ENCODE measurements at places on chromosomes 3 and 15.

DNA sequence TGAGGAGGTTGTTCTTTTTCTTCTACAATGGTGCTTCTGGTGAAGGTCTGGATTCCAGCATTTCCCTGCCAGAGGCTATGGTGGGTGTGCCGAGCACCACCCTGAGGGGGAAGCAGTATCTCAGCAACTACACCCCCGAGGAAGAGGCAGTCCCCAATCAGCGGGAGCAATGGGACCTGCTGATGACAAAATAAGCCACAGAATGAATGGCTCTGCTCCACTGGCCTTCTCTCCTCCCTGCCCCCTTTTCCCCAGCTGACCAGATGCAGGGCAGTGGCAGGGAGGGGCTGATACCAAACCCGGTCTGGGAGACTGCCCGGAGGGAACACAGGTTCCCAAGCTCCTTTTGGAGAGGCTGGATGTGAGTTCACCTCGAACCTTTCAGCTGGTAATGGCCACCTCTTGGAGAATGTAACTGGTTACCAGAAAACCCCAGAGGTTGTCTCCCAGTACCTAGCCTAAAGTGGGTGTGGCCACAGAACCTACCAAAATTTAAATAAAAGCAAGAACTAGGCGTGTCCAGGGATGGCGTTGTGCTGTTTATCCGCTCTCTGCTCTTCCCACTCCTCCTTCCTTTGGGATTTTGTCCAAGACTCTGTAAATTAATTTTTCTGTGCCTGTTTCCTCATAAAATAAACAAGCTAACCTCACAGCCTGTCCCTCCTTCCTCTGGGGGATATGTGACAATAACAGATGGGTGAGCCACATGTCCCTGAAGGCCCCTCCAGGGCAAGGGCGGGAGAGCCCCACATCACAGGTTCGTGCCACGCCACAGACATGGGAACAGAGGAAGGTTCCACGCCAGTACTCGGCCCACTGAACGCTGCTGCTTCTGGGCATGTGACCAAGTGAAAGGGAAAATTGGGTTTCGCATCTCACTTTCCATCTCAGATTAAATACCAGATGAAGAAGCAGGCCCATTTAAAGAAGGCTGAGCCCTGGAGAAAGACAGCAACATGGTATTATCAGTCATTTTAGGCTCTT is 35.1 kb upstream of the SPTBN5 start:
- no peak for DNase-seq

GRCh38 chr3:52291508-52292181 is 4.0 kb downstream of the GLYCTK start:
- no peak for DNase-seq

DNA sequence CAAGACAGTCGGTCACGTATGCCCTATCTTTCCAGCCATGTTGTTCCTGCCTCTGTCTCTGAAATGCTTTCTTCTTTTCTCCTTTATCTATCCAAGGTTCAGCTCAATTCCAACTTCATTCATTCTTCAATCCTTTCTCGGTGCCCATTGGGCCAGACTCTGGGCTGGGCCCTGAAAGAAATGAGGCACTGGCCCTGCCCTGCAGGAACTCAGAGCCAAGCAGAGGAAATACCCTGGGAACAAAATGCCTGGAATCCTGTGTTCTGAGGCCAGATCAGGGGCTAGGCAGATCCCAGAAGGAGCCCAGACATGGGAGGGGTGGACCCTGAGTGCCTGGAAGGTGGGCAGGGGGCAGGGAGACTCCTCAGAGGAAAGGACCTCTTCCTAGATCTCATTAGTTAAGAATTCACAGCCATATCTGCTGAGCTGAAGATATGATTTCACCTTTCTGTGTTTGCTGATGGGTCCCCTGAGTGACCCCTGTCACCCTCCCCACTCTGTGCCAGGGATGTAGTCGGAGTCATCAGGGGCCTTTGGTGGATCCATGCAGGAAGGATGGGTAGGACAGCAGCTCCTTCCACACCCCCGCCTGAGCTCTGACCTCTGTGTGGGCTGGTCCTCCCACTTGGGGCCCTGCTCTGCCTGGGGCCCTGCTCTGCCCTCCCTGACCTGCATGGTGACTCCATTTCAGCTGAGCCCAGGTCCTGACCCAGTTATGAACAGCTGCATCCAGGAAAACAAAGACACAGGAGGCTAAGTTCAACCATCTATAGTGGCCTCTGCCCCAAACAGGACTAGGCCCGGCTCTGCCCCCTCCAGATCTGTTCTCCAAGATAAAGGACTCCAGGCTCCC is 5.3 kb upstream of the DAPK2 start:
- DNase-seq = no peak

DNA sequence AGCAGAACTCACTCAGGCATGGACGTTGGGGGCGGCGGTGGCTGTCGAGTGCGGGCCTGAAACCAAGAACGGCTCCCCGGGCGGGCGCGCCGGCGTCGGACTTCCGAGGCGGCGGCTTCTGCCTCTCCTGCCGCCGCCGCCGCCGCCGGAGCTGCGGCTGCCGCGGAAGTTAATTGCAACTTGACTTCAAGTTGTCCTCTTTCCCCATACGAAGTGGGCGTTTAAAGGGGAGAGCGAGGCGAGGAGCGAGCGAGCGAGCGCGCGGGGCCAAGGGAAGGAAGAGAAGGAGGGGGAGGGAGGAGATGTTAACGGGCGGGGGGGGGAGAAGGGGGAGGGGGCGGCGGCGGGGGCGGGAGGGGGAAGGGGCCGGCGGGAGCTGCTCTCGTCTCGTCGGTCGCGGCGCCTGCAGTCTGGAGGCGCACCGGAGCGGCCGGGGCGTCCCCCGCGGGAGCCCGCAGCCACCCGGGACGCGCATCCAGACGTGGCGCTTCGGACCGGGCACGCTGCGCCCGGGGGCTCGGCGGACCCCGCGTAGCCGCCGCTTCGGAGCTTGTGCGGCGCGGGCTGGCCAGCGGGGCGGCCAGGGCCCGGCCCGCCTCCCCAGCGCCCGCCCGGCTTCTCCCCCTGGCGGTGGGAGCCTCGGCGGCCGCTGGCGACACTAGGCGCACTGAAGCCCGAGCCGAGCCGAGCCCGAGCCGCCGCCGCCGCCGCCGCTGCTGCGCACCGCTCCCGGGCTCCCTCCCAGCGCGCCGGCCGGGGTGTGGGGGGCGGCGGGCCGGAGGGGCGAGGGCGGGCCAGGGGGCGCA is 19.7 kb upstream of the SATB1 start:
- DNase-seq = no peak

DNA sequence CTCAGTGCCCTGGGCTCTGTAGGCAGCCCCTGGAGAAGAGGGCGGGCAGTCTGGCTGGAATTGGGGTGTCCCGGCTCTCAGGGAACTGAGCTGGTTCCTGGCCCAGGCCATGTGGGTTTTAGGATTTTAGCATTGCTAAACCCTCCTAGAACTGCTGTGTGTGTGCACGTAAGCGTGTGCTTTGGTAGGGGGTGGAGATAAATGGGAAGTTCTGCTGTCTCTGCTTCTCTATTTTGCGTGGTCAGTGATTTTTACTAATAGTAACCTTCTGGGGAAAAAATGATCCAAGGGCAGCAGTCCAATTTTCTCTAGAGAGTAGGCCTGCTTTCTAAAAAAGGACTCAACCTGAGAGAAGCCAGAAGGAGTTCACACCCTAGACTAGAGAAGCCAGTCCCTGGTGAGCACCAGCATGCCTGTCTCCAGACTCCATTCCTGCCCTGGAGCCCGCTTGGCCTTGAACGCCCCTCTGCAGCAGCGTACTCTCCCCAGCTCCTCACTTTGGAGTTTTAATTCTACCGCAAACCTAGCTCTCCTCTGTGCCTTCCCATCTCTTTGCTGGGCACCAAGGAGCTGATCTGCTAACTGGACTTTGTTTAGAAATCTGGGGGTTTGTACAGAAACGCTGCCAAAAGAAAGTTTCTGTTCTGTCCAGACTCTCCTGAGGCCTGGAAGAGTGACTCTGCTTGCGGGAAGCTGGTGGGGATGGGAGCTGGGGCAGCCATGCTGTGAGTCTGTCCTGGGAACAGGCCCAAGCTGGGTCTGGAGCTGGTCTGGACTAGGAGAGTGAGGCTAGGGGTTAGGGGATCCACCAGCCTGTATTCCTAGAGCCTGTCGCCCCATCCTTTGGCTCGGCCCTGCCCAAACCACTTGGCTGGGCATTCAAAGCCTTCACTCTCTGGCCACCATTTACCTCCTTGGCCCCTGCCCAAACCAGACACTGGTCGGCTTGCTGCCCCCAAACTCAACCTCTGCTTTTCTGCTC is 19.7 kb downstream of the CORO2B start:
- no peak for DNase-seq

- peak; percentile 56 for DNase-seq
Observed at GRCh38 chr15:95266451-95267061, 1035.2 kb downstream of the MCTP2 start.

DNA sequence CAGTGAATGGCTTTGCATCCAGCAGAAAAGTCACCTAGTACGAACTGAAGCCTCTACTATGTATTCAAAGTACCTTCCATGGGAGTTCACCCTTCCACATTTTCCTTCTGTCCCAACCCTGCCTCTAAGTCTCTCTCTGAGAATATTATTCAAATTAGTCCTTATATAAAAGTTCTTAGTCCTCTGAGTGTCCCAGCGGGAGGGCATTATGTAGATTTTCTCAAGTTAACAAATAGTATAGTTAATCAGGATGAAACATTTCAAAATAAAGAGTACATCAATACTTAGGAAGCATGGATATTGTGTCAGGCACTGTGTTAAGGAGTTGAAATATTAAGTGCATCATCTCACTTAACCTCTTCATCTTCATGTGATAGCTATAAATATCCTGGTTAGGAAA is 223.3 kb downstream of the CPNE4 start:
- DNase-seq = no peak

DNA sequence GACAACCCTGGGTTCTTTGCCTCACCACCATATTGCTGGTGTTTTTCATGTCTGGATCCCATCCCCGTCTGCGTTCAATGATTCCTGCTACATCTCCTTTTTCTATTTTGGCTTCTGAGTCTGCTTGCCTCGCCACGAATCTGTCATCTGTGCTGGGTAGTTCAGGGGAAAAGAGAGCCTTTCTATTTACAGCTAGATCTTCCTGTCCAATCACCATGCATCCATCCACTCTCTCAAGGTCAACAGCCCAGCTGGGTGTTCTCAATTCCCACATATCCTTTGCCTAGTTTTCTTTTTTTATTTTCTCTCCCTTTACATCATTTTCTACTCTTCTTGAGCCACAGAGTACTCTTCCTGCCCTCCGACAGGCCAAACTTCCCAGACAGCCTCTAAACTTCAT is 104.8 kb upstream of the RAD18 start:
- DNase-seq = no peak

DNA sequence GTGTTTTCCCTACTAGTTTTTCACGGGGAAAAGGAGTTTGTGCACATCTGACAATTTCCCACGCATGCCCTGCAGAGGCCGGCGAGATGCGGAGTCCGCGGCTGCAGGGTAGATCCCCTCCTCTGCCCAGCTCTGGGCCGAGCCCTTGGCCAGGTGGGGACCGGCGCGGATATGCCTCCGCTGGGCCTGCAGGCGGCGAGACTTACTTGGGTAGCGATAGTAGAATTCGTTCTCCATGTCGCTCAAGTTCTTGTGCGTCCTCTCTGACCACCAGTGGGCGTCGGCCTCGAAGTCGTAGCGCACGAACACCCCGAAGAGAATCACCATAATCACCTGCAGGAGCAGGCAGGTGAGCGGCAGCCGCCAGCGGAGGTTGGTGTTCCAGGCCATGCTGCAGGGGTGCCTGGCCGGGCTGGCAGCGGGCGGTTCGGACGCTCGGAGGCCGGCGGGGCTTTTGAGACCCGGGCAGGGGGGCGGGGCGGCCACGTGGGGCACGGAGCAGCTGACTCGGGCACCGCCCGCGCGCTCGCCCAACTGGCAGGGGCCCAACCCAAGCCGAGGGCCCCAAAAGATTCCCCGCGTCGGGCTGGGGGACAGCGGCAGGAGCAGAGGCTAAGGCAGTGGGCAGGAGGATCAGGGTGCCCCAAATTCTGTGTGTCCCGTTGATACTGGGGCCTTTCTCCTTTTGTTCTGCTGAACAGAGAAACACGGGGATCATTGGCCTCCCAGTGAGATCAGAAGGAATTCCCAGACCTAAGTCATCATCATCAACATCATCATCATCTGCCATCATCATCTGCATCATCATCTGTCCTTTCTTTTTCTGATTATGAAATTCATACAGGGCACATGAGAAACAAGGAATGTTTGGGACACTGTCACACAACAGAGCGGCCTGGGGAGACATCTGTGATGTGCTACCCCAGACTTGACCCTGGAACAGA is at the start of gene RHCG:
Gene RHCG, minus strand, starts transcription at position 429 of the 944 bp plus-strand sequence. Its CDS starts 39 bp downstream, at position 390.
- no peak for DNase-seq

- peak; percentile 89 for DNase-seq
Observed at GRCh38 chr3:20622304-20622703, 436.3 kb upstream of the SGO1 start.

DNA sequence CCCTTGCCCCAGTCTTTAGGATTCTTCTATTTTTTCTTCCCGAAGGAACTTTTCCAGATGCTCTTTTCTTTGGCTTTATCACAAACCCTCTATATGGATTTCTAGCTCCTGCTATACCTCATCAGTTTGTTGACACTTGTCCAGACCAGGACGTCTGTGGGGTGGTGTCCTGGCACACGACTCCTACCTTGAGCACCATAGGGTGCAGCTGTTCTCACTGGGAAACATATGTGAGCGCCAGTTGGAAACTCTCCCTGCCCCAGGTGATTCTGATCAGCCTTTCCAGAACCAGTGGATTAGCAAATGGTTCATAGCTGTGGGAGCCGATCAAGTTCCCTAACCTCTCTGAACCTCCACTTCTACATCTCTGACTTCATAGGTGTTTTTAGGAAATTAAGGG is 40.6 kb upstream of the USP3 start:
- no peak for DNase-seq

- DNase-seq = no peak
Observed at GRCh38 chr15:41881550-41881919, 12.3 kb downstream of the SPTBN5 start.

GRCh38 chr3:121626495-121626894 is 33.3 kb downstream of the FBXO40 start:
- no peak for DNase-seq

- DNase-seq = no peak
Observed at GRCh38 chr3:152474585-152474984, 205.9 kb downstream of the MBNL1 start.

- no peak for DNase-seq
Observed at GRCh38 chr15:33125894-33126537, 68.5 kb downstream of the FMN1 start.

DNA sequence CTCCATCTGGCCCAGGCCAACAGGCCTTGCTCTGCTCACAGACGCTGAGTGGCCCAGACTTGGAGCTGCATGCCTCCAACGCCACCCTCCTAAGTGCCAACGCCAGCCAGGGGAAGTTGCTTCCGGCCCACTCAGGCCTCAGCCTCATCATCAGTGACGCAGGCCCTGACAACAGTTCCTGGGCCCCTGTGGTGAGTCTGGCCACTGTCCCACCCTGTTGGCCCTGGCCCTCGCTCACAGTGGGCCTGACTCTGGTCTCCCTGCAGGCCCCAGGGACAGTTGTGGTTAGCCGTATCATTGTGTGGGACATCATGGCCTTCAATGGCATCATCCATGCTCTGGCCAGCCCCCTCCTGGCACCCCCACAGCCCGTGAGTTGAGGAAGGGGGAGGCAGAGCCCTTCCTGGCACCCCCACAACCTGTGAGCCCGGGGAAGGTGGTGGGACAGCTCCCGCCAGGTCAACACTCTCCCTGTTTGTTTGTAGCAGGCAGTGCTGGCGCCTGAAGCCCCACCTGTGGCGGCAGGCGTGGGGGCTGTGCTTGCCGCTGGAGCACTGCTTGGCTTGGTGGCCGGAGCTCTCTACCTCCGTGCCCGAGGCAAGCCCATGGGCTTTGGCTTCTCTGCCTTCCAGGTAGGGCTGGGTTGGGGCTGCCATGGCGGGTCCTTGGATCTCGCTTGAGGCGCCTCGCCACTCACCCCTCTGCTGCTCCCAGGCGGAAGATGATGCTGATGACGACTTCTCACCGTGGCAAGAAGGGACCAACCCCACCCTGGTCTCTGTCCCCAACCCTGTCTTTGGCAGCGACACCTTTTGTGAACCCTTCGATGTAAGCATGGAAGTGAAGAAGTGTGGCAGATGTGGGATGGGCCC is 10.0 kb downstream of the NT5DC2 start:
- DNase-seq = no peak

All from AG04449 (cell line).